SK-N-MC (cell line): ENCODE measurements at places on chromosomes 2 and 18.

DNA sequence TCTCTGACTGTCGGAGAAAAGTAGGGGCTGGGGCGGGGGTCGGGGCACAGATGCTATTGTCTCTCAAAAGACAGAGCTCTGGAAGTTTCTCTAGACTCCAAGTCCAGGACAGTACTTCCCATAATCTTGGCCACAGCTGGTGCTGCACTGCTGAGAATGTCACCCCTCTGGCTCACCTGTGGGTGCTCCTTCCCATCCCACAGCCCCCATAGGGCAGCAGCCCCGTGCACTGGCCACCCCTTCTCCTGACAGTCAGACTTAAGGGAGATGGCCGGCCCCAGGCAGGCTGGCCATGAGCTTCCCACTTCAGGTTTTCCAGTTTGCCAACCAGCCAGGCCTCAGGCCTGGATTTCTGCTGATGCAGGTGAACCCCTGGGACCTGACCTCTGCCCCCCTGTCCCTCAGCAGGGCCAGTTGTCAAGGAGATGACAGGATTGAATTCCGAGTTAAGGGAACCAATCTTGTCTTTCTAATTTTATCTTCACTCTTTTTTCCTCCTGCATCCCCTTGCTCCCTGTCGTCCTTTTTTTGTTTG lies 30.2 kb upstream of the BOD1L2 start:
- no peak for DNase-seq

DNA sequence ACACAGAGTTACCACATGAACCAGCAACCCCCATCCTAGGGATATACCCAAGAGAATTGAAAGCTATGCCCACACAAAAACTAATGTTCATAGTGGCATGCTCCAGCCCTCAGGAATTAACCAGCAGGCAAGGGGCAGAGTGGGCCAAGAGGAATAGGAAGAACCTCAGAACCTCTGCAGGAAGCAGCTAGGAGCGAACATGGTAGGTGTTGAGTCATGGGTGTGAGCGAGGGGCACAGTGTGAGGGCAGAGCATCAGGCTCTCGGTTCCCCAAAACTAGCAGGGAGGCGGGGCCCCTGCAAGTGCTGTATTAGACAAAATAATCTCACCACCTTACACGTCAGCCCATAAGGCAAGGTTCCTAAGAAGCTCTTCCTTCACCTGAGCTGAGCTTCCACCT lies 5.6 kb upstream of the RUFY4 start:
- no peak for DNase-seq

GRCh38 chr2:203440671-203441070 lies 94.4 kb downstream of the RAPH1 start:
- no peak for DNase-seq

GRCh38 chr18:22558945-22559385 lies 141.2 kb upstream of the CTAGE1 start:
- DNase-seq: no peak

DNA sequence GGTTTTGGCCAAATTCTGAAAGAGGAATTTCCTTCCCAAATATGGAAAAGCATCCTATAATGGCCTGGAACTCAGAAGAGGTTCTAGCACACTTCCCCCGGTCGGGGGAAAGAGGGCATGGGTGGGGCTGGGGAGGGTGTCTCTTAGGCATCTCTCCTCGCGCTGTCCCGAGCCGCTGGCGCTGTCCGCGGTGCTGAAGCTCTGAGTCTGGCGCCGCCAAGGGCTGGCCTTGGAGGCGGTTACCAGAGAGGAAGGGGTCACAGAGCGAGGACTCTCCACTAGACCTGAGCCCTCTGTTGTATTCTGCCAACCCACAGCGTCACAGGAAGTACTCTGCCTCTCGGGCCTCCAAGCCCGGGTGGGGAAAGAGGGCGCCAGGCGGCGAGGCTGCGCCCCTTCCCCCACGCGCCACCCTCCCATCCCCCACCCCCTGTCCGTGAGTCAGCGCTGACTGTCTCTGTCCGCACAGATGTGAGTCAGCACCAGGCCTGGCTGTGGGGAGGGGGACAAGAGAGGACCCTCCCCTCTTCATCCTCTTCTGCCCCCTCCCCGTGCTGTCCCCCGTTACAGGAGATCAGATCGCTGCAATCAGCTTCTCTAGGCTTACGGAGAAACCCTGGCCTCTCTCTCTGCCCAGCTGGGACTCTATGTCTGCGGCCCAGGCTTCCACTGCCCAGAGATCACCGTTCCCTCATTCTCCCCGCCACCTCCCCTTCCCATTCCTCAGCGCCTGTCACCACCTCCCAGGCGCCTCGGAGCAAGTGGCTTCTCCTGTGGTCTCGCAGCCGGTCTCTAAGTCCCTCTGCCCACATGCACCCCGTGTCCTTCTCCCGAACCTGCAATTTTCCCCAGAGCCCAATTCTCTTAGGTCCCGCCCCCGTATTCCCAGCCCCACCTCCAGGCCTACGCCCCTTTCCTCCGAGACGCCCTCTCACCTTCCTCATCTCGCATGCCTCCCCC lies 779 bp downstream of the PTPRN start:
- no peak for DNase-seq

GRCh38 chr2:130288467-130289403 lies 54.0 kb upstream of the IMP4 start:
- no peak for DNase-seq

DNA sequence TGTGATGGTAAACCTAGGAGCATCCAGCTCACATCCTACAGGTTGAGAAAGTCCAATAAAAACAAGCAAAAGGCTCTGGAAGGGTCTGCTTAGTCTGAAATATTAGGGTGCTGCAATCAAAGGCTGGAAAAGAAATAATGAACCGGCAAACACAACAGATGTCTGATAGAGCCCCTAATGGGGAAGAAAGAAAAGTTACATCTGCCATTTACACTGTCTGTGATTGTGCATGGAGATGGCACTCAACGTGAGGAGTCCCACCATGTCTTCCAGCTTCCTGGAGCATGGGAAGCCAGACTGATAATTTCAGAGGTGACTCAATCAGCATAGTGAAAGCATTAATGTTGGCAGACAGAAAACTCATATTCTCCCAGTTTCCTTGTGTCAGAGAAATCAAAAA lies 307.8 kb downstream of the EPHA4 start:
- DNase-seq: no peak

DNA sequence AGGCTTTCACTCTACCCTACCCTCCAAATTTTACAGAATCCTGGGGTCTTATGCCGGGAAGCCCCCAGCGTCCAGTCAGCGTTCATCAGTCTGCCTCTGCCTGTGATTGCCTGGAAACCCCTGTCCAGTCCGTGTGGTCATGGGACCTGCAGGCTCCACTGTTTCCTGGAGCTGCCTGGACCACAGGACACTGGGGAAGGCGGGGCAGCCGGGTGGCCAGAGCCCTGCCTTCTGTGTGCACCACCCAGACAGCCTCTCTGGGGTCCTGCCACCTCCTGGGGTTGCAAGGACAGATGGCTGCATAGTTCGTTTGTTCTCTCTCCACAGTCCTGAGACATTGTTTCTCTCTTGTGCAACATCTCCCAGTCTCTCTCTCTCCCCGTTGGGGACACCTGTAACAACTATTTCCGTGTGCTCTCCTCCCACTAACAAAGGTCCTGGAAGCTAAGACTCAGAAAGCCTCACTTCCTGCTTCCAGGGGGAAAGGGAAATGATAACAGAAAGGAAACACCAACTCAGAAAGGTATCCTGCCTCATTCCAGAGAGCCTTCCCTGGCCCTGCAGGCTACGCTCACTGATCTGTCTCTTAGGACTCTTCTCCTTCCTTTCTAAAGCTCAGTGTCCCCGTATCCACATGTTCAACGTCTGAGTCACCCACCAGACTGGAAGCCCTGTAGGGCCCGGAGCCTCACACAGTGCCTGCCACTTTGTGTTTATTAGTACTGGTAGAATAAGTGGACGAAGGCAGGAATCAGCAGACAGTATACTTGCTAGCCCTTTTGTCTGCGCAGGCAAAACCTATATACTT lies 192.8 kb upstream of the RAB12 start:
- no peak for DNase-seq

DNA sequence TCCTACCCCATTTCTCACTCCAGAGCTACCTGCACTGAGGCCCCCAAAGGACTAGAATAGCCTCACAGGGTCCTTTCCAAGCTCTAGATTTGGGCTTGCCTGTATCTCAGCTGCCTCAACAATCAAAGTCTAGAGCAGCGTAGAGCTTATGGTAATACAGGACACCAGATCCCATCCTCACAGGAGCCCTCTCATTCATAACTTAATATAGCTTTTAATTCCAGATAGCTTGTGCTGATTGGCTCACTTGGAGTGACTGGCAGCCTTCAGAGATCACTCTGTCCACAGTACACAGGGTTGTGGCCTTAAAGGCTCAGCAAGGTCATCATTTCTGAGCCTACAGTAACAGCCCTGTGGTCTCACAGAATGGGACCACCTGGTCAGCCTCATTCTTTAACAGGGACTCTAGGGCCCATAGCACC lies 51.4 kb downstream of the ZFP36L2 start:
- DNase-seq: no peak

- no peak for DNase-seq
Observed at GRCh38 chr18:79509536-79509930, 113.8 kb downstream of the NFATC1 start.

DNA sequence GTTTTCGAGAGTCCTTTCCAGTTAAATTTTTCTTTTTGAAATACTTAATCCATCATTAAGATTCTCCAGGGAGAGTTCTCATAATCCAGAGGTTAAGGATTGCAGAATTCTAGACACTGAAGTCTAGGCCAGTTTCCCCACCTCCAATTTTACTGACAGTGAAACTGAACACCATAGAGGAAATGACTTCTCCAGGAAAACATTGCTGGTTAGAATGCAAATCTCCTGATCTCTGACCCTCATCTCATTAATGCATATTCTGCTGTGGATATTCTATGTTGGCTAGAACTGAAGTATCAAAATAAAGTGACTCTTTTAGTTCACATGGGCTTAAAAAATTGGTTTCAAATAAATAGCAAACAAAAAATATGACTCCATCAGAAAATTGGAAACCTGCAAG lies 105.8 kb upstream of the UGP2 start:
- no peak for DNase-seq

DNA sequence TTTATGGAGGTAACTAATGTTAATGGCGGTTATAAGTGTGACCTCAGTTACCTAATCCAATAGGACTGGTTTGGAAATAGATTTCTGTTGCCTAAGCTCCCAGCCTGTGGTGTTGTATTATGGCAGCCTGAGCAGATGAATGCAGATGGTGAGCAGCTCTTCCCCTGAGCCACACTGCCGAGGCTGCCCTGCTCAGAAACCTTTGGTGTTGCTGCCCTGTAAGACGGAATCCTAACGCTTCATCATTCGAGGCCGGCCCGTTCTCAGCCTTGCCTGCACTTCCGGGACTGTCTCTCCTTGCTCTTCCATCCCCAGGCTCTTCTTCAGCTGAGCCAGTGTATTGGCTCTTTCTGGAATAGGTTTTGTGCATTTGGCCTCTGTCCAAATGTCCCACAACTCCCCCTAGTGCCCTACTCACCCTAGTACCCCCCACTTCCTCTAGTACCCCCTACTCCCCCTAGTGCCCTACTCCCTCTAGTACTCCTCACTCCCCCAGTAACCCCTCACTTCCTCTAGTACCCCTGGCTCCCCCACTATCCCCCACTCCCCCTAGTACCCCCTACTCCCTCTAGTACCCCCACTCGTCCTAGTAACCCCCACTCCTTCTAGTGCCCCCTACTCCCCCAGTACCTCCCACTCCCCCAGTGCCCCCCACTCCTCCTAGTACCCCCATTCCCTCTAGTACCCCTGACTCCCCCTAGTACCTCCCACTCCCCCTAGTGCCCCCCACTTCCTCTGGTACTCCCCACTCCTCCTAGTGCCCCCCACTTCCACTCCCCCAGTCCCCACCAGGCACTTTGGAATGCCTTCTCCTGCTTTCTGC lies 106.0 kb upstream of the TAF1B start:
- no peak for DNase-seq

- DNase-seq: no peak
Observed at GRCh38 chr2:24510771-24511170, 19.7 kb downstream of the NCOA1 start.

GRCh38 chr2:157105372-157105771 lies 152.1 kb upstream of the GALNT5 start:
- no peak for DNase-seq

GRCh38 chr2:157838442-157839161 lies 37.5 kb downstream of the ACVR1 start:
- no peak for DNase-seq

DNA sequence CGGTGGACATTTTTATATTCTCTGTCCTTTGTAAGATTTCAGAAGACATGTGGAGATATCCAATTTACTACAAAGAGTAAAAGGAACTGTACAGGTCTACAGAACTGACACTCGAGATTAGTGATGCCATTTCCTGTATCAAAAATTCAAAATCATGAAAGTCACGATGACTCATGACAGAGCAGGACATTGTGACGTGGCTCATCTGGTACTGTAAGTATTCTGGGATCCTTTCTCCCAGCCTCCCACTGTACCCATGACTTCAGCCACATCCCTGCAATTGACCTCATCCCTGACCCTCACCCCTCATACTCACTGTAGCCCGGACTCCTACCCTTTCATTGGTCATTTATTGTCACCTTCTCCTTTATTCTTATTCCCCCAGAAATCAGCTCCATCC lies 736.5 kb downstream of the EPHA4 start:
- no peak for DNase-seq

DNA sequence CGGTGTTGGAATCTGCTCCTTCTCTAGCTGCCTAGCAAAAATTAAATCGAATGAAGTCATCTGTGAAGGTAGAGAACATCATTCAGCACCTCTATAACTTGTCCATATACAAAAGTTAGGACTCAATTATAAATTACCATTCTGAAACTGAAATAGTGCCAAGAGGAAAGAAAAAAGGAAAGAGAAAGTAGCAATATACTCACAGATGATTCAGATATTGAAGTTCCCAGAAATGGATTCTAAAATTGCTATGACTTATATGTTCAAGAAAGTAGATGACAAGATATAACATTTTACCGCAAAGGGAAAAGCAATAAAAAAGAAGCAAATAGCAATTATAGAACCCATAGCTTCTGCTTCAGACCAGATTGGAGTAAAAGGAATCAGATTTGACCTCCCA lies 333.6 kb upstream of the GYPC start:
- no peak for DNase-seq

- DNase-seq: no peak
Observed at GRCh38 chr2:185502351-185502750, 236.3 kb upstream of the FSIP2 start.

- peak; percentile 5 for DNase-seq
Observed at GRCh38 chr18:53909668-53910067, 314.8 kb downstream of the MBD2 start.

DNA sequence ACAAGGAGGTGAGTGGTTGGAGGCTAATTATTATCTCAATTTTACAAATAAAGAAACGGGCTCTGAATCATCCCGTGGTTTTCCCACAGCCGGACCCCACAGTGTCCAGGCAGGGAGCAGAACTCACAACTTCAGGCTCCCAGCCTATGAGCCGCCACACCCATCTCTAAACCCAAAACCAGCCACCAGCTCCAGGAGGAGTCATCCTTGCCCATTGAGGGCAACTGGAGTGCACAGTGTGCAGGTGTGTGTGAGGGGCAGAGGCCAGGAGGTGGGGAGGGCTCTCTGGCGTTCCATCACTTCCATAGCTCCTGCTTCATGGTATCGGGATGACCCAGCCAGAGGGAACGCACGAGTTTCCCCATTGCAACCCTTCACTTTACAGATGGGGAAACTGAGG lies 144.5 kb downstream of the CYP26B1 start:
- no peak for DNase-seq
